ENCODE measurements at places on chromosomes 3 and 15. TPM values are rescaled to one million over a fixed set of nuclear protein-coding genes. Genes with fewer than 3 reads are reported as not detected.

The LIPH gene
- polyA plus RNA-seq, result 11.1 TPM

The VIPR1 gene
- 3.6 TPM for polyA plus RNA-seq

The EOMES gene
- polyA plus RNA-seq, result 0.04 TPM

The PLOD2 gene
- polyA plus RNA-seq, result 13.8 TPM

The TLR9 gene
- 0.10 TPM for polyA plus RNA-seq

The USP4 gene
- 24.7 TPM for polyA plus RNA-seq

The ATG3 gene
- polyA plus RNA-seq, result 43.0 TPM
